ENCODE measurements at places on chromosomes 1 and 21.
A peak's percentile ranks its signal among the peaks of the same experiment; 100 is the strongest.

DNA sequence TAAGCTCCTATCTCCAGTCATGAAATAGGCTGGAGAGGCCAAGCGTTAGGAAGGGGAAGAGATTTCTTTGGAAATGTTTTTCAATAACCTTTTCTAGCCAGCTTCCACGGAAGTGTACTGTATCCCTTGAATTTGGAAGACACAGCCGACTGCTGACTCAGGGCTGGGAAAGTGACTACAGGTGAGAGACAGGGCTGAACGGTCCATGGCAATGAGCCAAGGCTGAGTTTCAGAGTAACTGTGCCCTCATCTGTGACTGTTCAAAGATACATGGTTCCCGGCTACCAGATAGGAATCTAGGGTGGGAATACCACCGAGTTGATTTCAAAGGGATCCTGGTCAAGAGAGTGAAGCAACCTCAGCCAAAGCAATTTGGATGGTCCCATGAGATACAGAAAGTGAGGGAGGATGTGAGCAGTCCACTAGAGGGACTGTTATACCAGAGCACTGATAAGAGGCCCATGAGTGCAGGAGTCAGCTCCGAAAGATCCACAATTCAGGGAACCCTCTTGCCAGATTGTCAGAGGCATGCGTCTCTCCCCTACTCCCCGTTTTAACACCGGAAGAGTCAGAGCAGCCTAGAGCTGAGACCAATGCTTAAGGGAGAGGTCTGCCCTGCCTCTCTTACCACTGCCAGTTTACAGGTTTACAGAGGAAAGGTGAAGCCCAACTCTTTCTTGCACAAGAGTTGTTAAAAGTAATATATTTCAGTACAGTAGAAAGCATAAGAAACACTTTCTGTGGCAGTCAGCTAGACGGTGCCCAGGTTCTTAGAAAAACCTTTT is 3.2 kb upstream of the KRTAP19-8 start:
- DNase-seq: no peak

DNA sequence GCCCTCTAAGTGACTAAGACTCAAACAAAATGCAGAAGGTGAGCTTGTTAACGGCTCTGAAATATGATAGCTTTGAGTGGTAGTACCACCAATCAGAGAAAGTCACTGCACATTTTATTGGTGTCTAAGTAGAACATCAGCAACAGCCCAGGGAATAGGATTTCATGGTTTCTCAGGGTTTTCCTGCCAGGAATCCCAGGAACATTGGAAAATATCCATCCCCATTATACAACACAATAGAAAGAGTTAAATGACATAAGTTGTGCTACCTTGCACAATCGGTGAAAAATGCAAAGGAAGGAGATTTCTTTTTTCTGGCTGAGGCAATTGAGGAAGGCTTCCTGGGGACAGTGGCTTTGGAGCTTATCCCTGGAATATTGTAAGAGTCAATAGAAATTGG is 283.1 kb downstream of the HLX start:
- DNase-seq: no peak

DNA sequence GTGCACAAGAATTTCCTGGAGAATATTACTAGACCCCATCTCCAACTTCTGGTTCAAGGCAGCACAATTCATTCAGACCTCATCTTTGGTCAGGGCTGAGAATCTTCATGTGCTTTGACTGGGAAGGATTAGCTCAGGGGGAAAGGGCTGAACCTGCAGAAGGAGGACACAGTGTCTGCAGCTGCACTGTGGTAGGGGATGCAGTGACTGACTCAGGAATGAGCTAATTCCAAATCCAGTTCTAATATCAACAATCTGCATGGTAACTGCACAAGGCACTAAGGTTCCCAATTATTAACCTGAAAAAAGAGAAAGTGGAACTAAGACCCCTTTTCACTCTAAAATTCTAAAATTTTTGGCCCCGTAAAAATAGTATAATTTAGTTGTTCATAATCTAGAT is 31.6 kb downstream of the TTLL7 start:
- no peak for DNase-seq

DNA sequence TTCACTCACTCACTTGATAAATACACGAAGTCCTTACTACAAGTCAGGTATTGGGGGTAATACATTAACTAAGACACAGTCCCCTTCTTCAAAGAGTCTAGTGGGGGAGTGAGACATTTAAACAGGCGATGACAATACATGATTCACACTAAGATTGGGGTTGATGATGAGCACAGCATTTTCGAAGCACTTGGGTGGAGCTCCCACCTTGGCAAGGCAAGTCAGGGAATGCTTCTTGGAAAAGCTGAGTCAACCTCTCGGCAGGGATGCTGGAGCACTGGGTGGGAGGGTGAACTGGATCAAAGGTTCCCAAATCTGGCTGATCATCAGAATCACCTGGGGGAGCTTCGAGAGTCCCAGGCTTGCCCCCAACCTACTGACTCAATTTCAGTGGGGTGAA is 57.9 kb upstream of the ENAH start:
- no peak for DNase-seq

DNA sequence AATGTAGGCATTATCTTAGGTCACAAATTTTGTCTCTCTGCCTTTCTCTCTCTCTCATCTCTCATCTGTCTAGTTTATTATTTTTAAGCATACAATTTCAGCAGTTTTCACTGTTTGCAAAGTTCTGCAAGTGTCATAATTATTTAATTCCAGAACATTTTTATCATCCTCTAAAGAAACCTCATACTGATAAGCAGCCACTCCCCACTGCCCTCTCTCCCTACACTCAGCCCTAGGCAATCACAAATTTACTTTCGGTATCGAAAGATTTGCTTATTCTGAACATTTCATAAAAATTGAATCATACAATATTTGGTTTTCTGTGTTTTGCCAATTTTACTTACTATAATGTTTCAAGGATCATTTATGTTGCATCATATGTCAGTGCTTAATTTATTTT is 16.6 kb downstream of the OR6Y1 start:
- no peak for DNase-seq

DNA sequence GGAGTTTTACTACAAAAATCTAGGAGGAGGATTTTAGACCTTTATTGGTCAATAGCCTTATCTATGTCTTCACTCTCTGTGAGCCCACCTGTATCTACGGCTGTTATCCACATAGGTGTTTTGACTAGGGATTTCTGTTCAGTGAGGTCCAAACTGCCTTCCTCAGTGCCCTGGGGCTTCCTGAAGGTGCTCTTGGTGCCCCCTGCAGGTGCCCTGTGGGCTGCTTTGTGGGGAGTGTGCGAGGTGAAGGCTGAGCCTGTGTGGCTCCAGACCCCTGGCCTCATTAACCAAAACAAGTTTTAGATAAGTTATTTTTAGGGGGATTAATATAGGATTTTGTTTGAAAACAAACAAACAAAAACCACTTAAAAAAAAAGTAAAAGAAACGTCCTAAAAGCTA is 122.5 kb downstream of the KIF26B start:
- no peak for DNase-seq

- no peak for DNase-seq
Observed at GRCh38 chr1:1910651-1911331, 4.3 kb upstream of the CALML6 start.

DNA sequence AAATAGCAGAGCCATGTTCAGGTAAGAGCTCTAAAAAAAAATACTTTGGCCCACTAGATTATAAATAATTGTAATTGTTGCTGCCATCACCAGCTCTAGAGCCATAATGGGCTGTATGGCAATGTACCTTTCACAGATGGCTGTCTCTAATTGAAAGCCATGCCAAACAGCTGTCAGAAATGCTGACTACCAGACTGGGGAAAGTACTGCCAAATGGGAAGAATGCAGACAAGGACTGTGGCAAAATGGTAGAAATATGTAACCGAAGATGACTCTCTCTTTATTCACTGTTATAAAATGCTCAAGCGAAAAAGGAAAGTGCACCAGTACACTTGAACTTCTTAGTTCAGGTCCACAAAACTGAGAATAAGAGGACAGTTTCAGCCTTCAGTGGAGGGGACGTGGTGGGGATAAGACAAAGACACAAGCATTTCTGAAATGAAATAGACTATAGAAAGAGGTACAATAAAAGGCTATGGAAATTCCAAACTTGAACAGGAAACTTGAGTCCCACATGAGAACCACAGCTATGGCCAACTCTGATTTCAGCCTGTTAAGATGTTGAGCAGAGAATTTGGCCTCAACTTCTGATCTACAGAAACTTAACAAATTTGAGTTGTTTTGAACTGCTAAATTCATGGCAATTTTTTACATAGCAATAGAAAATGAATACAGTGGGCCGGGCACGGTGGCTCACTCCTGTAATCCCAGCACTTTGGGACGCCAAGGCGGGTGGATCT is 46.5 kb upstream of the LPGAT1 start:
- no peak for DNase-seq

DNA sequence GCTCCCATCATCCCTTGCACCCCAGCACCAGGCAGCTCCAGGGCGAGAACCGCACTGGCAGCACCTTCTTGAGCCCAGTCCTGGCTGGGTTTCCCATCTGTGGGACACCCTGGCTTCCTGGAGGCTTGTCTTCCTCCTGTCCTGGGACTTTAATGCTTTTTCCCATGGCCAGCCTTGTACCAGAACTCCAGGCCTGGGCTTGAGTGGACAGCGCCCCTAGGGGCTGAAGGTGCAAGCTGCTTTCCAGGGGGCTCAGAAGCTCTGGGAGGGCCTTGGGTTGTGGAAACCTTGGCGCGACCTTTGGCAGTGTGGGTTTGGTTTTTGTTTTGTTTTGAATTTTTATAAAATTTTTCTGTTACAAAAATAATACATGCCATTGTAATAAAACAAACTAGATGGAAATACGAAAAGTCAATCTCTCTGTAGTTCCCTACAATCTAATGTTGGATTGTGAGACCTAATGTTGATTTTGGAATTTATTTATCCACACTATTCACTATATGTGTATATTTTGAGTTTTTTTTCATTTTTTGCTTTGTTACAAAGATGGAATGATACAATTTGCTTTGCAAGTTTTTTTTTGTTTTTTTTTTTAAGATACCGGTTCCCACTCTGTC is 33.8 kb upstream of the RPL11 start:
- peak; percentile 10 for DNase-seq

- no peak for DNase-seq
Observed at GRCh38 chr1:43019226-43019625, 60.6 kb upstream of the SLC2A1 start.

DNA sequence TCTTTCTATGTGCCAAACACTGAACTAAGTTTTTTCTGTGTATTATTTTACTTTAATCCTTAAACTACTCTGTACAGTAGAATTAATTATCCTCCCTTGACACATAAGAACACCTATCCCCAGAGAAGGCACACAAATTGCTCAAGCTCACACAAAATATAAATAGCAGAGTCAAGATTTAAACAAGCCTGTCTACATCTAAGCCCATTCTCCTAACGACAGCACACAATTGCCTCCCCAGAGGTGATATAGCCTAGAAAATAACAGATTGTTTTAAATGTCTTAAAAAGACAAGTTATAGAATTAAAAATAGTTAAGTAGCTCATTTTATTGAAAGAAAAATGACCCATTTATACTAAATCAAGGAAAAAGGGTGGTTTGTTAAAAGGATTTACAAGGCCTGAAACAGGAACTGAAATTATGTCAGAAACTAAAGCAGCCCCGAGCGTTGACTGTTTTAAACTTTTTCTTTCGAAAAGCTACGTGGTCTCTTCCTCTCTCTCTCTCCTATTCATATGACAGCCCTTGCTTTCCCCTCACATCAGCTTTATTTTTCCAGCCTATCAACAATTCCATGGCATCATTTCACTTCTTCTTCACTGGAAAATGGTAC is 30.5 kb downstream of the TNFSF18 start:
- DNase-seq: no peak

- DNase-seq: peak; percentile 83
Observed at GRCh38 chr1:36366091-36366661, 19.5 kb downstream of the STK40 start.

DNA sequence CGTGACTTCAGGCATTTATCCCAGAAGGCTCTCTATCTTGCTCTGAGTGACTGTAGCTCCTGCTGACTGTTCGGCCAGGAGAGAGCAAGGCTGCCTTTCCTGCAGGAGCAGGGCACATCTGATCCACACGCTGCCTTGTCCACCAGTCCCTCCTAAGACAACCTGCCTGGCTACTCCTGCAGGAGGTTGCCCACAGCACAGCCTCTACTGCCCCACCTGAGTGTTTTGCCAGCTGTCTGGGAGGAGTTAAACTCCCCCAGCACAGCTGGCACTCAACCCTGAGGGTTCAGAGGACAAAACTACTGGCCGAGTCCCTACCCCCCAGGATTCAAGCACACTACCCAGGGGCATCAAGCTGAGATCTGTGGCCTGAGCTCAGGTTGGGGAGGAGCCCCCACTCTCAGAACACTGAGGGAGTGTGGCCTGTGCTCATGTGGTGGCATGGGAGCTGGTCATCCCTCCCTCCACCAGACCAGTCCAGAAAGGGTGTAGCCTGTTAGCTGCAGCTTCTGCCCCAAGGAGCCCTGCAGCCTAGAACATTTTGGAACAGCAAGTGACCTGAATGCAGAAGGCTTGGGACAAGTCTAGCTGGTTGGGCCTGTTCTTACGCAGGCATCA is 237.3 kb downstream of the SLC44A5 start:
- no peak for DNase-seq

GRCh38 chr1:11377001-11377583 is 101.9 kb upstream of the DISP3 start:
- no peak for DNase-seq

DNA sequence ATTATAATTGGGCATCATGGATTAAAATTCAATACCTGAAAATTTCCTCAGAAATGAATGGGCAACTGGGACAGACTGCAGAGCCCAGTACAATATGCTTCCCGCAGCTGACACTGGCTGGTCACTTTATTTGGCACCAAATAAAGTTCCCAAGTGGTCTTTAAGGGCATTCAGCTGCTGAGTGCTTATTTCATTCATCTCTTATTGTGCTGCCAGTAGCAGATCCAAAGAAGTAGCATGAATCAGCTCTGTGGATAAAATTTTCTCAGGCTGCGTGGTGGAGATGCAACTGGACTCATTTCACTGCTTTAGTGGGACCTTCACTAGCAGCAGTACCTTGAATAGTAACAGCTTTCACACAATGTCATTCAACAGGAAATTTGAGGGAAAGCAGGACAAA is 226.3 kb upstream of the ADGRL2 start:
- DNase-seq: no peak

DNA sequence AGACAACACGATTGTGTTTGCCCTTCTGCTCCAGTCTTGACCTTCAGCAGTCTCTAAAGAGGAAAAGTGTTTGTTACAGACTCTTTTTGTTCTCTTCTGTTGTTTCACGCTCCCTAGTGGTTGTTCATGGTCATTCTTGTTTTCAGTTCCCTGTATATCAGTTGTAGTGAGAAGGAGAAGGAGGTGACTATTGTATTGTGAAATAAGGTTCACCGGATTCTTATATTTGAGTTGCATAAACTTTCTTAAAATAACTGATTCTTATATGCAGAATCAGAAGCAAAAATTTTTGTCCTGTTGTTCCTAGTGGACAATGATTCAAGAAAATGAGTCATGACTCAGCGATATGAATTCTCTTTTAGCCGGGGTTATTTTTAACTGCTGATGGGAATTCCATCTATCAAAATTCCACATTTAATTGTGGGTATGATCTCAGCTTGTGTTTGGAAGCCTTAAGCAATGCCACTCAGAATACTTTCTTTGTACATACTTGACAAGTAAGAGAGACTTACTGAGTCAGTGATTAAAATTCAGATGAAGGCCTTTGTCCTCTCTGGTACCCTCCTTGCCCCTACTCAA is 152.2 kb downstream of the CLEC20A start:
- peak; percentile 64 for DNase-seq

GRCh38 chr1:112703706-112704105 is 3.2 kb downstream of the RHOC start:
- no peak for DNase-seq

- no peak for DNase-seq
Observed at GRCh38 chr1:224273641-224274040, 56.3 kb downstream of the NVL start.
